ENCODE measurements at places on chromosomes 3 and 15. TPM values are rescaled to one million over a fixed set of nuclear protein-coding genes. Genes with fewer than 3 reads are reported as not detected.
A peak's percentile ranks its signal among the peaks of the same experiment; 100 is the strongest.

DNA sequence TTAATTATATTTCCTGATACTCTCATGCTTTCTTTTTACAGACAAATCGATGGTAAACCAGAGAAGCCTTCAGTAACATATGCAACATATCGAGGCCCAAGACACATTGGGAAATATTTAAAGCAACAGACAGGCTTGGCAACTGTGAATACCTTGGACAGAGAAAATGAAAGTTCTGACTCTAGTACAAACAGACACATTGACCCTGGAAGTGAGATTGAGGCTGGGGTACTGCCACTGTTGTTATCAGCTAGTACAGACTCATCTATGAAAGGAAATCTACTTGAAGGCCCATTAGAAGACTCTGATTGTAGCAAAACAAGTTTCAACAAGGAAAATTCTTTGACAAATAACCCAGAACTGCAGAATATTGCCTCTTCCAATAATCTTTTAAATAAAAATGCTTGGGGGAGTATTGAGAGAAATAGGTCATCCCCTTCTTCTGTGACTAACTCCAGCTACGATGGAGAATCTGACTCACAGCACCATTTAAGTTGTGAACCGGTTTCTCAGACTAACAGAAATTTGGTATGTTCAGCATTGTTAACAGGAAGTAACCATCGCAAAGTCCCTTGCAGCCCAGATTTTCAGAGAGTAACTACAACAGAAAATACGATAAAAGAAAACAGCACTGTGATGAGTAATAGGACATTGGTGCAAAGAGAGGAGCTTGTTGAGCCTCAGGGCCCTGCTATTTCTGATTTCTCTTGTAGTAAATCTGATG lies 50.2 kb downstream of the CRYBG3 start:
- no peak overlapping the region for H3K4me3 ChIP-seq
- no peak overlapping the region for H3K27ac ChIP-seq
- DNase-seq: no peak

DNA sequence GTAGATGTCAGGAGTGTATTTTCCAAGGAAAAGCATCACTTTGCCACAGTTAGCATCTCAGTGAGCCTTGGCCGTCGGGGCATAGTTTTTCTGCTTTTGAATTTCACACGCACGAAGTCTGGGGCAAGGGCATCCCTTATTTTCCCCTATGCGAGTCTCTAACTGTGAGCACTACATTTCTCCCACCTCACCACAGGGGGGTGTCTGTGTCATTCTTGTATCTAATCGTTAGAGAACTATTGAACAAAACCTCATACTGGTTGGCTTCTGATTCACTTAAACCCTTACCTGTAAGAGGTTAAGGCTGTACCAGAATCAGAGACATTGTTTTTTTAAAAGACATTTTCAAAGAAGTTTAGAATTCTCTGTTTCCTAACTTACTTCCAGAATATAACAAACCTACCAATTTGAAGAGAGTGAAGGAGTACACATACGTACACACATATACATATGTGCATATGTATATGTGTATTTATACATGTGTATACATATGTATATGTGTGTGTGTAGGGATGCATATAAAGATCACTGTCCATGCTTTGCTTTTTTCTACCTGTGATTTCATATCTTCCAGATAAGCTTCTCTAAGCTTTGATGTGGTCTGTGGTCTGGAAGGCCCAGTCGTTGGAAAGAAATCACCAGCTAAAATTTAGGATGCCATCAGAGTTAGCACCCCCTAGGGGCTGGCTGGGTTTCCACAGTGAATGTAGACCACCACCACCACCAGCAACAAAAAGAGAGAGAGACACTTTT lies 49.4 kb downstream of the MYZAP start:
- H3K36me3 ChIP-seq: no peaks in the 10 kb centered on the region
- no peak for DNase-seq
- no peaks in the 10 kb centered on the region for H3K27me3 ChIP-seq
- H3K4me3 ChIP-seq: no peak overlapping the region
- H3K4me1 ChIP-seq: no peaks in the 10 kb centered on the region

DNA sequence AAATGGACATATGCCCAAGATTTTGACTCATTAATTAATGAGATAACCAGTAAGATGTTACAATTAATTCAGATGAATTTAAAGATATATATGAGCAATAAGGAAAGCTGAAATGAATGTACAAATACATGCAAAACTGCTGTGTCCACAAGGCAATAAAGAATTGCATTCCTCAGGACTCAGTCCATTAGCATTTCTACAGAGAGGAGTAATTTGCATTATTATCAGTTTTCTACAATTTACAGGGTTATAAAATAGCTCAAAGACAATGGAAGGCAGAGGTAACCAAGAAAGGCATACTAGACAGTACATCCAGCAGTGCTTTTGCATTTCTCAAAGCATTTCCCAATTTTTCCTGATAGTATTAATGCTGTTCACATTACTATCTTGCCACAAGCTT lies 377.1 kb upstream of the GOLIM4 start:
- no peak overlapping the region for H3K4me3 ChIP-seq
- no peaks in the 10 kb centered on the region for H3K27me3 ChIP-seq
- no peak overlapping the region for H3K27ac ChIP-seq
- DNase-seq: no peak

- H3K36me3 ChIP-seq: peaks cover 11% of the 10 kb centered on the region
- no peaks in the 10 kb centered on the region for H3K27me3 ChIP-seq
- no peak for DNase-seq
- peaks cover 15% of the 10 kb centered on the region for H3K4me1 ChIP-seq
These were observed 960 bp downstream of the MFN1 start for GRCh38 chr3:179348325-179349013.

DNA sequence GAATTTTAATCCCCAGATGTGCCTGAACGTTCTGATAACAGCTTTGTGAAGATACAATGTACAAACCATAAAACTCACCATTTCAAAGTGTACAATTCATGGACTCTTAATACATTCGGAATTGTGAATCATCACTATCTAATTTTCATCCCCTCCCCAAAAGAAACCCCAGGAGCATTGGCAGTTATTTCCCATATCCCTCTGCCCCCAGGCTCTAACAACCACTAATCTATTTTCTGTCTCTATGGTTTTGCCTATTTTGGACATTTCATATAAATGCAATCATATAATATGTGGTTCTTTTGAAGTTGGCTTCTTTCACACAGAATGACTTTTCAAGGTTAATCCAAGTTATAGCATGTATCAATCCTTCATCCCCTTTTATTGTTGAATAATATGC lies 25.3 kb downstream of the PRICKLE2 start:
- H3K4me3 ChIP-seq: no peak overlapping the region
- H3K27me3 ChIP-seq: no peaks in the 10 kb centered on the region
- DNase-seq: no peak

- no peak overlapping the region for H3K27ac ChIP-seq
- H3K36me3 ChIP-seq: no peaks in the 10 kb centered on the region
- no peak overlapping the region for H3K4me3 ChIP-seq
These were observed 387.6 kb downstream of the ROBO2 start for GRCh38 chr3:77427528-77427927.

DNA sequence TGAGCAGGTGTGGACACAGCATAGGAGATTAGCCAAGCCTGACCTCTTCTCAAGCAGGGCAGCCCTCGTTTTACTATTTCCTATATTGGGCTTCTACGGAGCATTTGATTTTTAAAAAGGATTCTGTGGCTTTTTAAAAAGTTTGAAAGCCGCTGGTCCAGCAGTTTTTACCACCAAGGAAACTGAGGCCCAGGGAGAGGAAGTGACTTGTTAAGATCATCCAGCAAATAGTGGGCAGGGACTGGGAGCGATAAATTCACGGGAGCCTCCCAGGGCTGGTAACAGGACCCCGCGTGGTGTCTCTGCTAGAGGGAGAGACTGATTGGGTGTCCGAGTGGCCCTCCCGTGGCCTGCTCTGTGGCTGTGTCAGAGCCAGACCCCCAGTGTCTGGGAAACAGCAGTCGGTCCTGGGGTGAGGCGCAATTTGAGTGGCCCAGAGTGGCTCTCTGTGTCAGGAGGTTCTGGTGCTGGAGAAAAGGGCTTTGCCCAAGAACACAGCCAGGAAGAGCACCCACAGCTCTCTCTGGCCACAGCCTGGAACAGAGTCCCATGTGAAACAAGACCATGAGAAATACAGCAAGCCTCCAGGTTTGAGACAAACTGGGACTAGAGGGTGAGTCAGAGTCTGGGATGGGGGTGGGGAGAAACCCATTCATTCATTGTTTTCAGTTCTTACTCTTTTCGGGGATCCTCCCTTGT lies 4.2 kb downstream of the FURIN start:
- H3K4me1 ChIP-seq: peaks cover 33% of the 10 kb centered on the region
- H3K27ac ChIP-seq: peak overlapping the region; percentile 94
- H3K4me3 ChIP-seq: peak overlapping the region; percentile 97
- no peaks in the 10 kb centered on the region for H3K27me3 ChIP-seq
- DNase-seq: no peak

GRCh38 chr3:27219127-27219845 lies 149.9 kb downstream of the NEK10 start:
- no peak for DNase-seq
- no peak overlapping the region for H3K27ac ChIP-seq
- H3K4me1 ChIP-seq: no peaks in the 10 kb centered on the region
- no peaks in the 10 kb centered on the region for H3K36me3 ChIP-seq
- no peaks in the 10 kb centered on the region for H3K27me3 ChIP-seq

GRCh38 chr15:67064607-67065530 lies 533 bp upstream of the SMAD3 start:
- no peaks in the 10 kb centered on the region for H3K36me3 ChIP-seq
- H3K4me3 ChIP-seq: peak overlapping the region; percentile 94
- peaks cover 18% of the 10 kb centered on the region for H3K4me1 ChIP-seq
- no peak for DNase-seq
- peak overlapping the region; percentile 72 for H3K27ac ChIP-seq

DNA sequence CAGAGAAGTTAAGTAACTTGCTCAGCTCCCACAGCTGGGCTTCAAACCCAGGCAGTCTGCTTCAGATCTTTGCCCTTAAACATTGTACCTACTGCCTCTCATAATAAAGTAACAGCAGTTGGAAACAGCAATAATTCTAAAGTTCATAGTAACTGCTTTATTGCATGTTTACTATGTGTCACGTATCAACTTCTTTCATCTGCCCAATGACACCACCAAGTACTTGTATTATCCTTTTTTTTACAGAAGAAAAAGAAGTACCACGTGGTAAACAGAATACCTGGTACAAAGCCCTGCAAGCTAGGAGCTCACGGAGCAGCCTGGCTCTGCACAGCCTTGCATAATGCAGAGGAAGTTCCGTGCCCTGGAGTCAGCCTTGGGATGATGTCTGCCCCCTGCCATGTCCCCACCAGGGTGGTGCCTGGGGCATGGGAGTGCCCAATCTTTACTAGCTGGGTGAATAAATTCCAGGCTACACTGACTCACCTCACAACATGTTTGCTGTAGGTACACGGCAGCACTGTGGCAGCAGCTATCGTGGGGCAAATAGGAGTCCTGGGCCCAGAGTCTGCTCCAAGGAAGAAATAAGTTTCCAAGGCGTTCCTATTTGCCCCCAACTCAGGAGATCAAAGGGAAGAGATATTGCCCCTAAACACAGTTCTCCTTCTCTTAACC lies 77.2 kb downstream of the LDHAL6B start:
- no peaks in the 10 kb centered on the region for H3K36me3 ChIP-seq
- H3K4me1 ChIP-seq: peaks cover 3% of the 10 kb centered on the region
- H3K27me3 ChIP-seq: no peaks in the 10 kb centered on the region
- H3K27ac ChIP-seq: no peak overlapping the region
- H3K4me3 ChIP-seq: no peak overlapping the region

DNA sequence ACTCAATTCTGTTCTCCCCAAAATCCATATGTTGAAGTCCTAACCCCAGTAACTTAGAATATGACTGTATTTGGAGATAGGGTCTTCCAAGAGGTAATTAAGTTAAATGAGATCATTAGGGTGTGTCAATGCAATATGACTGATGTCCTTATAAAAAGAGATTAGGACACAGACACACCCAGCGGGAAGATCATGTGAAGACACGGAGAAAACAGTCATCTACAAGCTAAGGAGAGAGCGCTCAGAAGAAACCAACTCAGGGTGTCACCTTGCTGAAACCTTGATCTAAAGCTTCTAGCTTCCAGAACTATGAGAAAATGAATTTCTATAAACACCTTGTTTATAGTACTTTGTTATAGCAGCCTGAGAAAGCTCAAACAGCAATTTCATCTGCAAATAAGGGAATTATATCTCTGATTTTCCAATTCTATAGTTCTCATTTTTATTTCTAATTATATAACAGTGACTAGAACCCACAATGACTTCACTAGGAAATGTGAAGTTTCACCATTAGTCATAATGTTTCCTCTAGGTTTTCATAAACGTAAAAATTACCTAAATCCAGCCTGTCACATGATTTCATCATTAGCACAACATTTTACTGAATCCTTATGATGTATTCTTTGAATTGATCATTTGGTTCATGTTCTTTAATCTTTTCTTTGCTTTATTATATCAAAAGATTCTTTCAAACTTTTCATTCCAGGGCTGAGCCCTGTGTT lies 459.1 kb upstream of the MDFIC2 start:
- H3K4me1 ChIP-seq: no peaks in the 10 kb centered on the region
- no peak overlapping the region for H3K27ac ChIP-seq
- no peak overlapping the region for H3K4me3 ChIP-seq

DNA sequence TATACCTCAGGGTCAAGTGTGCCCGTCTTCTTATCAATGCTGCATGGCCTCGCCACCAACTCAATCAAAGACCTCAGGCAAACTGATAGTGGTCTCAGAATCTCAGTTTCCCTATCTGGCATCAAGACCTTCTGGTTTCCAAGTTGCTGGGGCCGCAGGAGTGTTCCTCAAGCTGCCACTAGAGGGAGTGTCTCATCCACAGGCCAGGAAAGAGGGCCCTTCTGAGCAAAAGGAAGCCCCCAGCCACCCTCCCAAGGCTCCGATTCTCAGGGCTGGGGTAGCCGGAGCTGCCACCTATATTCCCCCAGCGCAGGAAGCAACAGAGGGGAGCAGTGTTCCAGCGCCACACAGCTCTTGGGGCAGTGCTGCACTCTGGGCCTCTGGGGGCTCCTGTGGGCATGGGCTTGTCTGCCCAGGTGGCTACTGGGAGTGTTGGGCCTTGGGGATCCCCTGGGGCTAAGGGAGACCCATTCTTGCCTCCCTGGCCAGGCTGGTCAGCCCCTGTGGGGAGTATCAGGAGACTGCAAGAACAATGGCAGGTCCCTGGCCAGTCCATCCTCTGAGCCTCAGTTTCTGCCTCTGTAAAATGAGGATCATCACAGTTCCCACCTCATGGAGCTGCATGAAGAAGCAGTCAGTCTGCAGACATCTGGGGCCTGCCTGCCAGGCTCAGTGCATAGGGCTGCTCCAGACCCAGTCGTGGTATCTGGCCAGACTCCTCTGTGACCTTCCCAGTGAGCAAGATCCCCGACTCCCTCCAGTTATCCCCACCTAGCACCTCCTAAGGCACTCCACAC lies 23.4 kb upstream of the SEC13 start:
- no peak for DNase-seq
- no peak overlapping the region for H3K4me3 ChIP-seq
- no peak overlapping the region for H3K27ac ChIP-seq
- H3K27me3 ChIP-seq: no peaks in the 10 kb centered on the region

Gene MCF2L2
- total RNA-seq: 0.85 TPM

Gene HRG
- not detected for total RNA-seq

Gene C3orf52
- total RNA-seq: 19.6 TPM

Gene LAMB2
- 764 TPM for total RNA-seq

Gene GOLGA8M
- not detected for total RNA-seq

Gene TM4SF18
- 1.9 TPM for total RNA-seq

Gene AQR
- total RNA-seq: 19.6 TPM

Gene NME9
- total RNA-seq: not detected
